HFFc6 (cell line): ENCODE measurements at places on chromosomes 3 and 15. TPM values are rescaled to one million over a fixed set of nuclear protein-coding genes. Genes with fewer than 3 reads are reported as not detected.

GRCh38 chr3:137764563-137765309 lies 621 bp downstream of the SOX14 start:
- no peak for DNase-seq

GRCh38 chr15:65791335-65792137 lies 557 bp downstream of the DENND4A start:
- DNase-seq = peak; percentile 9

Gene CHCHD4
- total RNA-seq = 9.4 to 11.7 TPM (median 9.6 TPM) in 3 replicates

DNA sequence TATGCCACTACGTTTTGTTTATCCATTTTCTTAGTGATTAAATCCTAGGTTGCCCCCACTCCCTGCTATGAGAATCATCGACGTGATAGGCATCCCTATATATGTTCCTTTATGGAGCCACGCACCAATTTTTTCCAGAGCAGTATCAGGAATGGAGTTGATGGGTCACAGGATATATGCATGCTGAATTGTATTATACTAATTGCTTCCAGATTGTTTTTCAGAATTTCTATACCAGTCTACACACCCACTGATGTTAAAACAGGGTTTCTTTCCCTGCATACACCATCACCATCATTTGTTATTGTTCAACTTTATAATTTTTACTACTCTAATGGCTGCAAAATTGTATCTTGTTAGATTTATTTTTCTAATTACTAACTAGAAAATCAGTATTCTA lies 100.1 kb upstream of the MRPS22 start:
- no peak for DNase-seq

Gene ATP6V1A
- total RNA-seq = 87.2 to 103 TPM (median 99.4 TPM) in 3 replicates
